NCI-H2029 (cell line): ENCODE measurements at places on chromosomes 2 and 18.

DNA sequence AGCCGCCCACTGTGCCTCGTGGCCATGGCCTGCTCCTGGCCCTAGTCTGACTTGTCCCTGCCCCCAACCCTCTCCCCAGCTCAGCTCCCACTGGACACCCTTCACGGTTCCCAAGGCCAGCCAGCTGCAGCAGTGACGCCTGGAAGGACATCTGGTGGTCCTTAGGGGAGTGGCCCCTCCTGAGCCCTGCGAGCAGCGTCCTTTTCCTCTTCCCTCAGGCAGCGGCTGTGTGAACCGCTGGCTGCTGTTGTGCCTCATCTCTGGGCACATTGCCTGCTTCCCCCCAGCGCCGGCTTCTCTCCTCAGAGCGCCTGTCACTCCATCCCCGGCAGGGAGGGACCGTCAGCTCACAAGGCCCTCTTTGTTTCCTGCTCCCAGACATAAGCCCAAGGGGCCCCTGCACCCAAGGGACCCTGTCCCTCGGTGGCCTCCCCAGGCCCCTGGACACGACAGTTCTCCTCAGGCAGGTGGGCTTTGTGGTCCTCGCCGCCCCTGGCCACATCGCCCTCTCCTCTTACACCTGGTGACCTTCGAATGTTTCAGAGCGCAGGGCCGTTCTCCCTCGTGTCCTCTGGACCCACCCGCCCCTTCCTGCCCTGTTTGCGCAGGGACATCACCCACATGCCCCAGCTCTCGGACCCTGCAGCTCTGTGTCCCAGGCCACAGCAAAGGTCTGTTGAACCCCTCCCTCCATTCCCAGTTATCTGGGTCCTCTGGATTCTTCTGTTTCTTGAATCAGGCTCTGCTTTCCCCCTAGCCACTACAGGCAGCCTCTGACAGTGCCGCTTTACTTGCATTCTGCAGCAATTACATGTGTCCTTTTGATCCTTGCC lies 35.8 kb downstream of the ANO7 start:
- no peak for DNase-seq

- no peak for DNase-seq
Observed at GRCh38 chr2:149902081-149902480, 314.5 kb upstream of the MMADHC start.

DNA sequence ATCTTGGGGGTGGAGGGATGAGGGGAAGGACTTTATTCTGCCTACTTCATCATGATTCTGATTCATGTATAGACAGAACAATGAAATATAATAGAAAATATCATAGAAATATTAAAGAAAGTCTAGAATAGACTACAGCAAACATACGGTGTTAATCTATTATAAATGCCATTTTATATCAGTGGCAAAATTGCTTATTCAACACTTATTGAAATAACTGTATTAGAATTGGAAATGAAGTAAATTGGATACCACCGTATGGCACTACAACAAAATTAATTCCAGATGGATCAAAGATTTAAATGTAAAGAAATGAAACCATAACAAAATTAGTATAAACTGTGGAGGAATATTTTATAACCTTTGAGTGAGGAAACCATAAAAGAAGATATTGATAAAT lies 213.3 kb upstream of the CTAGE1 start:
- no peak for DNase-seq

DNA sequence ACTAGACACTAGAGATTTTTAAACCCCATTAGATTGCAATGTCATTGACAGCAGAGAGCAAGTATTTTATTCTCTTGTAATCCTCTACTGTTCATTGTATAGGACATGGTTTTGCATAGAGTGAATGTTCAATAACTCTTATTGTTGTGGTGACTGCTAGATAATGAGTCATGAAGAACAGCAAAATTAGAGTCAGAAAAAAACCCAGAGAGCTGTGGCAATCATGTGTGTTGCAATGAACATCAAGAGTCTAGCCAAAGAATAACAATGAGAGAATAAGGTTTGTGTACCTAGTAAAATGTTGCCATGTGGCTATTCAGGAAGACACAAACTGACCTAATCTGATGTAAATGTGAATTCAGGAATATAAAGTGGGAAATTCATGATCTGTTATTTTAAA lies 684.0 kb downstream of the DSC3 start:
- no peak for DNase-seq

- DNase-seq = no peak
Observed at GRCh38 chr2:105405291-105405690, 6.4 kb upstream of the FHL2 start.

- DNase-seq = no peak
Observed at GRCh38 chr2:74562126-74562775, 7.7 kb downstream of the DOK1 start.

DNA sequence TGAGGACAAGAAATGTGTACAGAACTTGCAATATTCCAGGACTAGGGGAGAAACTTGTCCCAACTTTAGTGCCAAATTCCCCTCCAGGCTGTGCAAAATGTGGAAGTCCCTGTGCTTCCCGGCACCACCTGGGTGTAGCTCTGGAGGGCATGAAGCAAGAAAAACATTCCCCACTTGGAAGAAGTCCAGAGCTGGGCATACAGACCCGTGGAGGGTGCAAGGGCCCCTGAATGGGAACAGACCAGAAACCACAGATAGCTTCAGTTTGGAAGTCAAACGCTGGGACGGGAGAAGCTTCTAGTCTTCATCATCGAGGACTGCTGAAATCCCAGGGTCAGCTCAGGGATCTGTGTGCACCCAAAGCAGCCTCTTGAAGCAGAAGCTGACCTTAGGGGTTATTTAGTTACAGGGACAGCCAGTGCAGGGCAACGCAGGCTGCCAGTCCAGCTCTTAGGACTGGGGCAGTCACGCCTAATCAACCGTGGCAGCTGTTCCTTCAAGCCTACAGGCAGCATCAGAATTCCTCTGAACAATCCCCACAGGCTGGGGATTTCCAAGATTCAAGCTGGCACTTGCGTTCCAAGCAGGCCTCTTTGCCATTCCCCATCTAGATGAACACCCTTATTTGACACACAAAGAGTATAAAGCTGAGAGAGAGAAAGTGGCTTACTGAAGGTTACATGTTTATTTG lies 269.4 kb downstream of the LOXHD1 start:
- no peak for DNase-seq

- peak; percentile 71 for DNase-seq
Observed at GRCh38 chr18:44857081-44857480, 176.4 kb downstream of the SETBP1 start.

GRCh38 chr18:48333563-48333962 lies 75.6 kb downstream of the ZBTB7C start:
- peak; percentile 53 for DNase-seq

- no peak for DNase-seq
Observed at GRCh38 chr2:204177251-204177976, 240.9 kb downstream of the ICOS start.

GRCh38 chr2:119071476-119071875 lies 87.1 kb downstream of the C1QL2 start:
- DNase-seq = no peak
